ENCODE measurements at places on chromosomes 11 and 22. TPM values are rescaled to one million over a fixed set of nuclear protein-coding genes. Genes with fewer than 3 reads are reported as not detected.

DNA sequence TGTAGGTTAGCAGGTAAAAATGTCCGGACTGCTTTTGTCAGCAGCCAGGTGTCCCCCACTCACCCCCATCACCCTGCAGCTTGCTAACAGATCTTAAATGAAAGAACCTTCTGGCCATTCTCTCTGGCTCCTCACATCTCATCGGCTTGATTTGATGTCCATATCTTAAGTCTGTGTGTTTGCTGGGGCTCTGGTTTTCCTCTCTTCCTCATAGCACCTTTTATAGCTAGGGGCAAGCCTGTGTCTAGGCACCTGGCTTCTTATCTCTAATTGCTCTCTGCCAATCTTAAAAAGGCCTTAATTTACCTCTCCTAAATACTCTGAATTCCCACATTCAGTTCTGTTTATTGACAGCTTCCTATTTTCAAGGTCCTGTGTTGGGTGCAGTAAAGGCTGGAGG lies 72.0 kb downstream of the ARHGAP42 start:
- H3K36me3 ChIP-seq = no peaks in the 10 kb centered on the region
- no peak overlapping the region for H3K27ac ChIP-seq
- no peaks in the 10 kb centered on the region for H3K27me3 ChIP-seq
- no peak overlapping the region for H3K4me3 ChIP-seq
- no peaks in the 10 kb centered on the region for H3K4me1 ChIP-seq

Gene PANX2
- total RNA-seq = 2.0 TPM

Gene SMARCB1
- total RNA-seq = 60.2 TPM

- no peaks in the 10 kb centered on the region for H3K27me3 ChIP-seq
- no peak for DNase-seq
These were observed 506.3 kb upstream of the LUZP2 start for GRCh38 chr11:23990346-23991164.

Gene CCDC188
- total RNA-seq = not detected

GRCh38 chr22:45096256-45096907 lies 67.3 kb upstream of the NUP50 start:
- H3K4me3 ChIP-seq = no peak overlapping the region
- H3K27me3 ChIP-seq = no peaks in the 10 kb centered on the region
- H3K36me3 ChIP-seq = no peaks in the 10 kb centered on the region
- no peak overlapping the region for H3K27ac ChIP-seq
- H3K4me1 ChIP-seq = no peaks in the 10 kb centered on the region
- peak; percentile 29 for DNase-seq

DNA sequence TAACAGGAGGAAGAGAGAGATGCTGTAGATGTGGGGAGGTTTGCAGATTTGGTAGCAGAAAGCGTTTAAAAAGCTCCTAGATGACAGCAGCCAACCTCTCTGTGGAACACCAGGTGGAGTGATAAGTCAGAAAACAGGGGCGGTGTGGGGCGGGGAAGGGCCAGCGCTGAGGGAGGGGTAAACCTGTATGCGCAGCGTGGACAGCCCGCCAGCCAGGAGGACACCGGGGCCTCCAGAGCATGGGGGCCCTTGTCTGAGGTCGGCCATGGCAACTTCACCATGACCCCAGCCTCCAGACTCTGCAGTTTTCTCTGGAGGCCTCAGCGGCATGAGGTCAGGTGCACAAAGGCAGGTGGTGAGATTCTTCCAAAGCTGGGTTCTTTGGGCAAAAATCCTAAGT lies 423.7 kb downstream of the BRD1 start:
- H3K36me3 ChIP-seq = no peaks in the 10 kb centered on the region
- no peak for DNase-seq
- H3K27me3 ChIP-seq = no peaks in the 10 kb centered on the region

DNA sequence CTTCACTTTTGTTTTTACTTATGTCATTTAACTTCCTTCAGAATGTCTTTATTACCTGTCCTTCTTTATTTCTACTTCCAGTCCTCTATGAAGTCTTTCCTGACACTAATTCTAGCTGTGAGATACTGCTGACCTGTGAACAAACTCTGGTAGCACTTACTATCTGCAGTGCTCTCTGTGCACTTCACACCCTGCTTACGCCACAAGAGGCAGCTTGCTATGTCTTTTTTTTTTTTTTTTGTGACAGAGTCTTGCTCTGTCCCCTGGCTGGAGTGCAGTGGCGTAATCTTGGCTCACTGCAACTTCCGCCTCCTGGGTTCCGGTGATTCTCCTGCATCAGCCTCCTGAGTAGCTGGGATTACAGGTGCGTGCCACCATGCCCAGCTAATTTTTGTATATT lies 10.7 kb downstream of the STIM1 start:
- H3K27me3 ChIP-seq = no peaks in the 10 kb centered on the region
- no peaks in the 10 kb centered on the region for H3K4me1 ChIP-seq
- DNase-seq = no peak

GRCh38 chr11:96309016-96309642 lies 33.9 kb downstream of the MAML2 start:
- peak overlapping the region; percentile 86 for H3K27ac ChIP-seq
- H3K4me3 ChIP-seq = no peak overlapping the region
- H3K4me1 ChIP-seq = peaks cover 28% of the 10 kb centered on the region

DNA sequence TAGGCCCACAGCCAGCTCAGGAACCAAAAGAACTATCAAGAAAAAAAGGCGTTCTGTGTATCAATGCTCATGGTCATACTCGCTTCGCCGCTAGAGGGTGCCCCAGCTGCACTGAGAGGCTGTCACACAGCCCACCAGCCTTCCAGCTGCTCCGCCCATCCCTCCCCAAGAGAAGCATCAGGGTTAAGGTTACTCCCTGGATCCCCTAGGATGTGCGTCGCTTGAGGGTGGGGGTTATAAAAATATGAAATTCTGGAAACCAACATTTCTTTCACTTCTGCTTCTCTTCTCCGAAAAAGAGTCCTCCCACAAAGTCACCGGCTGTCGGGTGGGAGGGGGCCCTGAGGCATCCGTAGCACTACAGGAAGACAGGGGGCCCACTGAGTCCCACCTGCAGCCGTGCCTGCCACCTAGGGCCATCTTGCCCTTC lies 1.7 kb downstream of the CBX6 start:
- H3K36me3 ChIP-seq = no peaks in the 10 kb centered on the region
- H3K27me3 ChIP-seq = no peaks in the 10 kb centered on the region
- peak overlapping the region; percentile 99 for H3K4me3 ChIP-seq
- H3K4me1 ChIP-seq = peaks cover 11% of the 10 kb centered on the region
- peak overlapping the region; percentile 97 for H3K27ac ChIP-seq
- peak; percentile 83 for DNase-seq

DNA sequence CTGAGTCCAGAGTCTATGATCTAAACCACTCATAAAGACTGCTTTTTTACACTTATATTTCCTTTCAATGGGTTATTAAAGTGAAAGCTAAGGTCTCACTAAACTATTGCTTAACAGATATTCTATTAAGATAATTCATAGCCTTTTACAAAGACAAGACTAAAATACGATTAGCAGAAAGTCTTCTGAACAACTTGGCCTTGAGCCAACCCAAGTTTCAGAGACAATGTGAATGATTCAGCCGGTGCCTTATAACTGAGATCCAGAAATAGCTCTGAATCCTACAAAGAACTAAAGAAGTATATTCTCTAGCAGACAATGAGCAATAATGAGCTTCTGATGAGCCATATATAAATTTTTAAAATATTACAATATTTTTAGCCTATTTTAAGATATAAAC lies 41.5 kb upstream of the CARD18 start:
- DNase-seq = no peak
- H3K27me3 ChIP-seq = no peaks in the 10 kb centered on the region
- no peak overlapping the region for H3K4me3 ChIP-seq
- peak overlapping the region; percentile 60 for H3K27ac ChIP-seq
- no peaks in the 10 kb centered on the region for H3K36me3 ChIP-seq

Gene PRR33
- total RNA-seq = not detected

DNA sequence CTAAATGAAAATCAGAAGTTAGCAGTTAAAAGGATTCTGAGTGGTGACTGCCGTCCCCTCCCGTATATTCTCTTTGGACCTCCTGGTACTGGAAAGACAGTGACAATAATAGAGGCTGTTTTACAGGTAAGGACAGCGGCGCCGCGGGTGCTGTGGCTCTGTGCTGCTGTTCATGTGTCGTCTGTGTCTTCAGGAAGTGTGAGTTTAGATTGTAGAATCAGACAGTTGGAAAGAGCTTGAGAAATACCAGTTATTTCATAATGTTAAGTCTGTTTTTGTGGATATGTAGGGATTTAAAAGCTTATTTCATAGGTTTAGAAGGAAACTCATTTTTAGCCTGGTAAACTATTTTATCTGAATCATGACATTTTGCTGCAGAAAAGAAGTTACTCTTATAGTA lies 27.4 kb upstream of the PANX2 start:
- no peak for DNase-seq
- no peak overlapping the region for H3K27ac ChIP-seq
- H3K4me1 ChIP-seq = no peaks in the 10 kb centered on the region

Gene ADSL
- 66.6 TPM for total RNA-seq

GRCh38 chr22:19568337-19569275 lies 44.4 kb upstream of the CLDN5 start:
- no peak overlapping the region for H3K27ac ChIP-seq
- no peaks in the 10 kb centered on the region for H3K36me3 ChIP-seq
- no peak overlapping the region for H3K4me3 ChIP-seq
- H3K27me3 ChIP-seq = peaks cover 7% of the 10 kb centered on the region

Gene HORMAD2
- not detected for total RNA-seq

Gene LDHAL6A
- not detected for total RNA-seq

GRCh38 chr11:45879803-45880686 lies 5.4 kb upstream of the MAPK8IP1 start:
- no peak overlapping the region for H3K27ac ChIP-seq
- DNase-seq = no peak
- no peak overlapping the region for H3K4me3 ChIP-seq
- H3K27me3 ChIP-seq = no peaks in the 10 kb centered on the region
- no peaks in the 10 kb centered on the region for H3K36me3 ChIP-seq

Gene NEAT1
- total RNA-seq = 323 TPM

GRCh38 chr22:43860831-43861230 lies 1.5 kb downstream of the SULT4A1 start:
- H3K36me3 ChIP-seq = no peaks in the 10 kb centered on the region
- H3K4me3 ChIP-seq = no peak overlapping the region
- H3K4me1 ChIP-seq = no peaks in the 10 kb centered on the region
- no peak for DNase-seq

Gene DRD4
- not detected for total RNA-seq

DNA sequence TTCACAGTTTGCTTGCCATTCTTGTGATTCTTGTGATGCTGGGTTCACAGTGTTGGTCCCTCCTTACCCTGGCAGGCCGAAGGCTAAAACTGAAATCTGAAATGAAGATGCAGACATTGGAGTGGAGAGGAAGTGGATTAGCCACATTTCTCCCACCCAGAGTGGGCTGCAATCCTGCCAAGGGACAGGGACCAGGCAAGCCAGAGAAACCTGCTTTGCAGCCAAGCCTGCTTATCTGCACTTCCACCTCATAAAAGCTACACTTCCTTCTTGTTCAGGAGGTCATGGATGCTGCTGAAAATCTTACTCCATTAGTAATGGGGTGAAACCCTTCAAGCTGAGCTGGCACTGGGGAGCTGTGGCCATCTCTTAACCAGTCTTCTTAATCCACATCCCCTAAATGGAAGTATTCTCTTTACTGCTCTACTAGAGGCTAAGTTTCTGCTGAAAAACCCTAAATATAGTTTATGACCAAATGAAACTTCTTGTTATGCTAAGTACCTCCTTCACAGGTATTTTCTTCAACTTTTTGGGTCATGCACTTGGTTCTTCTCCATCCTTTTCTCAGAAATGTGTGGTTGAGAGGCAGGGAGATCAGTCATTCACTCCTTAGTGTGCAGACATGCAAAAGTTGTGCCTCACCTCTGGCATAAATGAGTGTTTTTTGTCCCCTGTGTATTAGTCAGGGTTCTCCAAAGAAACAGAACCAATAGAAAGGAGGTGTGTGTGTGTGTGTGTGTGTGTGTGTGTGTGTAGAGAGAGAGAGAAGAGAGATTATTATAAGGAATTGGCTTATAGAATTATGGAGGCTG lies 133.9 kb upstream of the BMAL1 start:
- H3K27ac ChIP-seq = no peak overlapping the region
- no peak overlapping the region for H3K4me3 ChIP-seq
- no peaks in the 10 kb centered on the region for H3K36me3 ChIP-seq
- no peaks in the 10 kb centered on the region for H3K4me1 ChIP-seq
- no peaks in the 10 kb centered on the region for H3K27me3 ChIP-seq

Gene SMIM35
- not detected for total RNA-seq

DNA sequence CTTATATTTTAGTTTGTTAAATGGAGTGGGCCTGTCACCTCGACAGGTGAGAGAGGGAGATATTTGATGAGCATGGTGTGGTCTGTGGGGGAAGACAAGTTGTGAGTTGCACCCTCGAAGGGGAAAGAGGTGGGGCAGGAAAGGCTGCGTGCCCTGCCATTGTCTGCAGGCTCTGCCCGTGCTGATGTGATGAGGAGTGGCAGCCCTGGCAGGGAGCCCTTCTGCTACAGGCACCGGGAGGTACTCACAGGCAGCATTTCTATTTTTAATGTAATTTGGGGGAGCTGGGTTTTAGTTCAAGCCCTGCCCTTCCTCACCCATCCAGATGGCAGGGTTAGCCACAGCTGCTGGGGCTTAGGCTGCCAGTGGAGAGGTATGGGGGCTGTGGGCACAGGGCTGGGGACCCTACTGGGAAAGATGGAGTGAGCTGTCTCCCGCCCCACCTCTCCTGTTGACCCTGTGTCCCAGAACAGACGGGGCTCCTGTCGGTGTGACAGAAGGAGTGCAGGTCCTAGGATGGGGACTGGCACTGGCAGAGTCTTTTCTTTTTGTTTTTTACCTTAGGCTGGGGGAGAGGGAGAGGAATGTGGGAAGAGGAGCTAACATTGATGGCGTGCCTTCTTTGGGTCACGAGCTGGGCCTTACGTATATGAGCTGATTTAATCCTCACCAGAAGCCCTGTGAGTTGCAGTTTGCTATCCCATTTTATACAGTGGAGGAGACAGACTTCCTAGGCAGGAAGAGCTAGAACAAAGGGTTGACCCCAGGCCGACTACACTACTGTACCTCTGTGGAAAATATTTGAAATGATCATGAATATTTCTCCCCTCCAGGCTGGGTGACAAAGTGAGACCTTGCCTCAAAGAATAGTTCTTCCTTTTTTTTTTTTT lies 51.6 kb downstream of the CEP164 start:
- H3K4me1 ChIP-seq = no peaks in the 10 kb centered on the region
- no peak for DNase-seq
- peaks cover 14% of the 10 kb centered on the region for H3K36me3 ChIP-seq
- no peak overlapping the region for H3K4me3 ChIP-seq

- H3K4me1 ChIP-seq = no peaks in the 10 kb centered on the region
- H3K27me3 ChIP-seq = peaks cover 34% of the 10 kb centered on the region
- no peaks in the 10 kb centered on the region for H3K36me3 ChIP-seq
- H3K4me3 ChIP-seq = no peak overlapping the region
- no peak overlapping the region for H3K27ac ChIP-seq
These were observed 1391.3 kb downstream of the TBC1D22A start for GRCh38 chr22:48153726-48154125.

DNA sequence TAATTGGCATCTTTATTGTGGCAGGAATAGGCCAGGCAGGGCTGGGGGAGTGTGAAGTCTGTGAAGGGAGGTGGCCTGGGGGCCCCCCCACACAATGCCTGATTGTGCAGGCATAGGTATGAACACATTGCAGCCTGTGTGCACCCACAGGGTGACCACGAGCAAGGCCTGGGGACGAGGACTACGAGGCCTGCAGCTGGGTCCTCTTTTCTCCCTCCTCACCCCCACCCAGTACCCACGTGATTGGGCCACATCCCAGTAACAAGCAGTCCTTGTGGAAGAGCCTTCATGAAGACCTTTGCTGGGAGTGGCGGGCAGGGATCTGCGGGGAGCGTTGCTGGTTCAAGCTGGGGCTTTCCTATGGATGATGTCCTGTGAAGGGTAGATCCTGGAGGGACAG lies 29.3 kb downstream of the ZBTB16 start:
- no peak for DNase-seq
- no peaks in the 10 kb centered on the region for H3K27me3 ChIP-seq
- no peak overlapping the region for H3K4me3 ChIP-seq
- peaks cover 5% of the 10 kb centered on the region for H3K4me1 ChIP-seq

Gene OR10A3
- total RNA-seq = not detected

Gene ACRV1
- 0.29 TPM for total RNA-seq

Gene EXT2
- 96.9 TPM for total RNA-seq
